ENCODE measurements at places on chromosomes 13 and 19.

DNA sequence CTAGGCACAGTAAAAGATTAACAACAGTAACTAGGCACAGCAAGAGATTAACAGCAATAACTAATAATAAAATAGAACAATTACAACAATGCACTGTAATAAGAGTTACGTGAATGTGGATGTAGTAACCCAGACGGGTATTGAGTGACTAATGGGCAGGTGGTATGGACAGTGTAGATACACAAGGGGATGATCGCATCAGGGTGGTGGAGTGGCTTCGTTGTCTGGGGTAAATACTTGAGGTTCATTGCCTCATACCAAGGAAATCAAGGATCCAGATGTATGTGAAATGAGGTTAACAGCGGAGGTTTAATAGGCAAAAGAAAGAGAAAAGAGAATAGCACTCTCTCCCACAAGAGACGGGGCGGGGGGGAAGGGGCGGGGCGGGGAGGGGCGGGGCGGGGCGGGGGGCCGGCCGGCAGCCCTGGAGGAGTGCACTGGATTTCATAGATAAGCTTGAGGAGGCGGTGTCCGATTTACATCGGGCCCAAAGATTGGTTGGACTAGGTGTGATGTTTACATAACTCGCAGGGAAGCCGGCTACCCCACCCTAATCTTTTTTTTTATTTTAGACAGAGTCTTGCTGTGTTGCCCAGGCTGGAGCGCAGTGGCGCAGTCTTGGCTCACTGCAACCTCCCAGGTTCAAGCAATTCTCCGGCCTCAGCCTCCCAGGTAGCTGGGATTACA is 106.3 kb downstream of the KCTD15 start:
- DNase-seq: no peak

GRCh38 chr19:38759590-38760003 is 13.7 kb downstream of the LGALS7 start:
- DNase-seq: no peak

DNA sequence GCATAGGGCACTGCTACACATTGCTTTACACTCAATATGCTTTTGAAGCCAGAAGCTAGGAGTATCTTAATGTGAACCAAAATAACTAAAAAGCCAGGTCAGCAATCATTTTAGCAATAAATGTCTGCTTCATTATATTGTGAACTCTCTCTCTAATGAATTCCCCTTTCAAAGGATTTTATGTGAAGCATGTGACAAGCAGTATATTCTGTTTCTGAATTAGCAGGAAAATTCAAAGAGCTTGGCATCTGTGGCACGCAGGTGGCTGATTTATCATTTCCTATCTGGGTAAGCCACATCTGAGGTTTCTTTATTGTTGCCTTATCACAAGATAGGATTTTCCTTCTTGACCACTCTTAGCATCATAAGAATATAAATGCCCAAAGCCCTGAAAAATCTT is 56.8 kb upstream of the KLF12 start:
- no peak for DNase-seq

DNA sequence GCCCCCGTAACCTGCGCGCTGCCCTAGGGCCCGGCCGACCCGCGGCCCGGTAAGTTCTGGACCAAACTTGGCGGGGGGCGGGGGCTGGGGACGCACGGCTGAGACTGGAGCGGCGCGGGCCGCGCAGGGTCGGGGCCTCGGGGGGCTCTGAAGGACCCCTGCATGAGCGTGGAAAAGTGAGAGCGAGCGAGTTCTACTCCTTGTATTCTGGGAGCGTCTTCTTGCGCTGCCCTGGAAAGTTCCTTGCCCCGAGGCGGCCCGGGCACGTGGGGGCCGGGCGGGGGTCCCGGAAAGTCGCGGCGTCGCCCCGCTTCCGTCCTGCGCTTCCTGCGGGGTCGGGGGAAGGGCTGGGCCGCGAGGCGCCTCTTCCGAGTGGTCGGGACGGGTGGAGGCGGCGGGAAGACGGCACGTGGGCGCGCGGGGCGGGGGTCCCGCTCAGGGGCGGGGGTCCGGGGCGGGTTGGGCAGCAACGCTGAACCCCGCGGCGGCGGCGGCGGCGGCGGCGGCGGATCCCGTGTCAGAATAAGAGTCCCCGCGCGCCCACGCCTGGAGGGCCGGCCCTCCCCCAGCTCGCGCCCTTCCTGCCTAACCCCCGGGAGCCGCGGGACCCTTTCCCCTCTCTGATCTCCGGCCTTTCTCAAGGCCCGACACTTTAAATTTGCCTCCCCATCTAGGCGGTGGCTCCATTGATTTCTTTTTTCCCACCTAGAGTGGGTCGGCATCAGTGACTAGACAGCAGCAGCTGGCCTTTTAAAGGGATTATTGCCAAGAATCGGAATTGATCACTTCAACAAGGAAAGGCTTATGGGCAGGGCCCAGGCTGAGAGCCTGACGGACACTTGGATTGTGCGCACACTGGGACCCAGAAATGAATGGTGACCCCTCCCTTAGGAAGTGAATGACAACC is 749 bp downstream of the GATAD2A start:
- DNase-seq: no peak

DNA sequence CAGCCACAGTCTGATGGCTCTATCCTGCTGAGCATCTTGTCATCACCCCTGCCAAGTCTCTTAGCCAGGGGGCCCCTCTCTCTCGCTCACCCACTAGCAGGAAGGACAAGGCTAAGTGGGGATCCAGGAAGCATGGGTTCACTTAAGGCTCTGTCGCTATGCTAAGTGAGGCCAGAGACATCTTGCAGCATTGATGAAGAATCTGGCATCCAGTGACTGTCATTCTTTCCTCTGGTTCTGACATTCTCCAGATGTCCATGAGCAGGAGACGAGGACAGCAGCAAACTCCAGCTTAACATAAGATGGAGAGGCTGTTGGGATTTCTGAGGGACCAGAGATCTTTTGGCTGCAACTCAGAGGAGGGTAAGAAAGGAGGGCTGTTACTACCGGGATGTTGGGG is 230.2 kb downstream of the TSHZ3 start:
- no peak for DNase-seq

- no peak for DNase-seq
Measured at GRCh38 chr19:34662919-34663318, 14.0 kb downstream of the SCGB2B2 start.

- no peak for DNase-seq
Measured at GRCh38 chr19:48624791-48625723, 5.8 kb downstream of the SPHK2 start.

DNA sequence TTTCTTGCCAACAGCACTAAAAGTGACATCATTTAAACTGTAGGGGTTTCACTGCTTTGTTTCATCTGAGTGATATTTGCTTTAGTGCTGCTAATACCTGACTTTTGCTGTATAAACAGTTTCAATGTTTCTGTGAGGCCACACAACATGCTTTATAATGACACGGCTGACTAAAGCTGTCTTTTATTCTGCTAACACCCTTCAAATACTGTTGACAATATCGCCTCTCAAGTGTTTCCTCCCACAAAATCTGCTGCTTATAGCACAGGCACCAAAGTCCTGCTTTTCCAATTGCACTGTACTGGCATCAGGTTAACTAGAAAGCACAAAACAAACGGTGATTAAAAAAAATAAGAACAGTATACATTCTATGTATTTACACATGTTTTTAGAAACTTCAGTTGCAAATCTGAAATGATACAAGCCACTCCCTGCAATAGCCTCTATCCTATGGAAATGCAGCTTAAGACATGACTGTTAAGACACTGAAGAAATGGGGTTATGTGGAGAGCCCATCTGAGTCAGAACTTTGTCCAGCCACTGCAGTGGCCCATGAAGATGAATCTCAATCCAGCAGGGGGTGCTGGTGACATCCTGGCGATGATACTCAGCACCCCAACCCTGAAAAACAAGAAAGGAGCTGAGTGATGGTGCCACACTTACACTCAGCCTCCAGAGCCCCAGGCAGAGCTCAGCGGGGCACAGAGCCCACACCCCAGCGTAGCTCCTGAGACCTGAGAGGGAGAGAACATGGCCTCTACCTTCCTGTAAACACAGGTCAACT is 29.4 kb downstream of the RFXAP start:
- peak; percentile 53 for DNase-seq

GRCh38 chr13:76937281-76937820 is 11.0 kb upstream of the ACOD1 start:
- no peak for DNase-seq

DNA sequence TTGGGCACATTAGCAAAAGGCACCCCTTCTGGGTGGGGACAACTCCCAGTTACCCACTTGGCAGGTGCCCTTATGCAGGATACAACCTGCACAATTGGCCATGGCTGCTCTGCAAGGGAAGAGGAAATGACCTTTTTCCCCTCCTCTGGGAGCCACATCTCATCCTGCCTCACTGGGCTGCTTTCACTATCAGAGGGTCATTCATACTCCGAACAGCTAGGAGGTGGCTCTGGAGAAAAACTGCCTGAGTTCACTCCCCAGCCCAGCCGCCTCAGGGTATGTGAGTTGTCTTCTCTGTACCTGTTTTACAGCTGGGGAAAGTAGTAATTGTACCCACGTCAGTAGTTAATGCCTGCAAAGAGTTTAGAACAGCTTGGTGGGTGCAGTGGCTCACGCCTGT is 7.1 kb upstream of the ACTN4 start:
- DNase-seq: no peak

DNA sequence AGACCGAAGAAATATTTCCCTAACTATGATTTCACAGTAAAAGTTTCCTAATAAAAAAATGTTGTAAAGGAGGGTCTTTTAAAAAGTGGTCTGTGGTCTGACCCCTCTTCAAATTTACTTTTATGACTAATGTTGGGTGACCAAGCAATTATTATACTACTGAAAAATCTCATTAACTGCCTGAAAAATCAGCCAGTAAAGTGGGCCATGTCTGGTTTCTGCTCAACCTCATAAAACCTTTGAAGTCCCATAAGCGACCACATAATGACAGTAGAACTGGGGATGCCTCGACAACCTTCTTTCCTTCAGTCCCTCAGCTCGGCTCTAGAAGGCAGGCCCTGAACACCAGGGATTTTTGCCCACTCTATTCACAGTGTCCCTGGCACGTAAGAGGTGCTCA is 434.3 kb downstream of the EFNB2 start:
- no peak for DNase-seq
